ENCODE measurements at places on chromosomes 11 and 22.

- DNase-seq: peak; percentile 93
Measured at GRCh38 chr11:64447831-64448598, 89.1 kb downstream of the RPS6KA4 start.

DNA sequence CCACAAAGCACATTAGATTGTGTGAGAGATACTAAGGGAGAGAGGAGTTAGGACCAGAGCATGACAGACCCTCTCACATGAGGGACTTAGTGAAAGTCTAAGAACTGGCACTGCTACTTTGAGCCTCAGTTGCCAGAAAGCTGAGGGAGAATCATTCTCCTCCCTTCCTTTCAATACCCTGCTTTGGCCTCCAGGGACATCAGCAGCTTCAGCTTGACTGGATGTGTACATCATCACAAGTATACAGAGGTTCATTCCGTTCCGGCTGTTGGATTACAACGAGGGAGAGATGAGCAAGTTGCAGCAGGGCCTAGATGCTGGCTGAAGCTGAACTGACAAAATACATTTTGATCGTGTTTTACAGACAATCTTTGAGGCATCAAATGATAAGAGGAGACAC is 15.7 kb upstream of the ANO5 start:
- DNase-seq: no peak

DNA sequence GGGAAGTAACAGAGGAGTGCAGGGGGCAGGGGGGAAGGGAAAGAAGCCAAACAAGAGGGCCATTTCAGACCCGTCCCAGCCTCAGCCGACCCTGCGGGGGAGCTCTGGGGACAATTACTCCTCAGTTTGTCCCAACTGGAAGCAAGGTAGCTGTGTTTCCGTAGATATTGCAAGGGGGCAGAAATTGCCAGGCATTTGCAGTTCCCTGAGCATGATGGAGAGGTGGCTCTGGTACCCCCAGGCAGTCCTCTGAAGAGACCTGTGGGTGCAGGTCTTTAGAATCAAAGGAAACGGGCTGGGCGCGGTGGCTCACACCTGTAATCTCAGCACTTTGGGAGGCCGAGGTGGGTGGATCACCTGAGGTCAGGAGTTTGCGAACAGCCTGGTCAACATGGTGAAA is 13.8 kb upstream of the JAM3 start:
- no peak for DNase-seq

- no peak for DNase-seq
Measured at GRCh38 chr22:36589856-36590255, 60.9 kb upstream of the EIF3D start.

- DNase-seq: no peak
Measured at GRCh38 chr22:49454726-49455125, 372.9 kb downstream of the BRD1 start.

DNA sequence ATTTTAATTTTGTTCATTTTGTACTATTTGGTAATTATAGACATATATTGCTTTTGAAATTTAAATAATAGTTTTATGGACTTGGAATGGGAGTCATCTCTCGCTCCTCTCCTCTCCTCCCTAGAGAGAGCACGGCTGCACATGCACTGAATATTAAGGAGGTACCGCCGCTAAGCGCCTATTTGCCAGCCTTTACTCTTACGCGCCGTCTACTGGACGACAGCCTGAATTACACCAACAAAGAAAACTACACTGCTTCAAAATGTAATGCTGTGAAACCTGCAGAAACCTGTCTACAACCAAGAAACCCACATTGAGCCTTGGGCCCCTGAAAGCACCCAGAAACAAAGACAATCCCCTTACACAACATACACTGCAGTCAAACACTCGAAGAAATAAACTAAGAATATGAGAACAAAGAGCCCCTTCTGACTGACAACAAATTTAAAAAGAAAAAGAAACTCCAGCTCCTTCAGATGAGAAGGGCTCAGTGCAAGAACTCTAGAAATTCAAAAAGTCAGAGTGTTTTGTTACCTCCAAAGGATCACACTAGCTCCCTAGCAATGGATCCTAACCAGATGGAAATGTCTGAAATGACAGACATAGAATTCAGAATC is 737.2 kb downstream of the LRRC4C start:
- DNase-seq: peak; percentile 13

- DNase-seq: peak; percentile 42
Measured at GRCh38 chr11:77080643-77081210, 14.0 kb downstream of the CAPN5 start.

DNA sequence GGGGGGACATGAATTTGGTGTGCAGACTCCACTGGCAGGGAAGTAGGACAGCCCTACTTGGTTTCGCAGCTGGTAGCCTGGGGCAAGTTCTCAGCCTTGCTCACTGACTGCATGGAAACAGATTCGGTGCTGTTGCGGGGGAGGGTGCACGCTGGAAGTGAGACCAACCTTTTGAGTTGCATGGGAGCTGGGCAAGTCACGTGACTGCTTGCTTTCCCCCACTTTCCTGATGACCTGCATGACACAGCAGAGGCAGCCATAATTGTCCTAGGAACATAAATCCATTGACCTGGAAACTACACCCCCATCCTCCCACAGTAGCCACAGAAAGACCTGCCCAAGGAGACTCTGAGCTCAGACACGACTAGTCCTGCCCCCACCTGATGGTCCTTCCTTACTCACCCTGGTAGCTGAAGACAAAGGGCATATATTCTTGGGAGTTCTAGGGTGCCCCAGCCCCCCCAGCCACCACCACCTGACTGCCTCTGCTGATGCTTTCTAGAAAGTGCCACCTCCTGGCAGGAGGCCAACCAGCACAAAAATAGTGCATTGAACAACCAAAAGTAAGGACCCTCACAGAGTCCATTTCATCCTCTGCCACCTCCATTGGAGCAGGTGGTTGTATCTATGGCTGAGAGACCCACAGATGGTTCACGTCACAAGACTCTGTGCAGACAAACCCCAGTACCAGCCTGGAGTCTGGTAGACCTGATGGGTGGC is 4.1 kb upstream of the HBG2 start:
- DNase-seq: no peak

- DNase-seq: no peak
Measured at GRCh38 chr22:21687685-21688259, 22.0 kb downstream of the PPIL2 start.

DNA sequence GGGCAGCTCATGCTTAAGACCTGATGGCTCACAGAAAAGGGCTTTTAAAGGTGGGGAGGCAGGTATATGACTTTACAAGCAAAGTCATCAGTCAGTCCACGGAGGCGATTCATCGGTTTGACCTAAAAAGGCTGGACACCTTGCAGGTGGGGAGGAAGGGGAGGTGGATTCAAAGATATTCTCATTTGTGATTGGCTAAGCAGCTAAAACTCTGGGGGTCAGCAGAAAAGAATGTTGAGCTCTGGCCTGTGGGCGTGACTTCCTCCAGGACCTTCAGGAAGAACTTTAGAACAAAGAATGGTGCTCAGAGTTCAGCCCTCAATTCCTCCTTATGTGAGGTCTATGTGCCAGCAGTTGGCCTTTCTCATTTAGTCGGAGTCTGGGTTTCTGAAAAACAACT is 78.3 kb upstream of the LMO1 start:
- DNase-seq: peak; percentile 13

DNA sequence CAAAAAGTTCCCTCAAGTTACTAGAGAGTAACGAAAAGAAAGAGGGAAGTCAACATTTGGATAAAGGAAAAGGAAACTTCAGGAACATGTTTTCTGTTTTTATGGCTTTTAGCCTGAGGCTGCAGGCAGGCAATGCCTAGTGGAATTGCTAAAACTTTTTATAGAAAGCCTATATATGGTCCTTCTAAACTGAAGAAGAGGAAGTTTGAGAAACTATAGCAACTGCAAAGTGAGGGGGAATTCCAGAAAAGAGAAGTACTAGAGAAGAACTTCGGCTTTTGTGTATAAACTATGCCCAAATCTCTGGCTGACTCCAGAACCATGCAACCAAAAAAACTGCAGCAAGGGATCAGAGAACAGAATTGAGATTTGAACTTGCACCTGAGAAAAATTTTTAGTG is 74.3 kb upstream of the ARHGAP42 start:
- peak; percentile 50 for DNase-seq

- DNase-seq: peak; percentile 17
Measured at GRCh38 chr11:111097191-111097590, 148.3 kb upstream of the POU2AF2 start.

- DNase-seq: no peak
Measured at GRCh38 chr11:16841481-16841880, 103.0 kb downstream of the C11orf58 start.

GRCh38 chr11:43921561-43922294 is 20.7 kb upstream of the C11orf96 start:
- no peak for DNase-seq

GRCh38 chr22:32518848-32519247 is 44.2 kb downstream of the FBXO7 start:
- no peak for DNase-seq

- no peak for DNase-seq
Measured at GRCh38 chr22:29163808-29164207, 41.9 kb upstream of the EMID1 start.

- DNase-seq: no peak
Measured at GRCh38 chr22:48045369-48045768, 1282.9 kb downstream of the TBC1D22A start.

GRCh38 chr11:134145715-134146114 is 76.8 kb downstream of the JAM3 start:
- no peak for DNase-seq

DNA sequence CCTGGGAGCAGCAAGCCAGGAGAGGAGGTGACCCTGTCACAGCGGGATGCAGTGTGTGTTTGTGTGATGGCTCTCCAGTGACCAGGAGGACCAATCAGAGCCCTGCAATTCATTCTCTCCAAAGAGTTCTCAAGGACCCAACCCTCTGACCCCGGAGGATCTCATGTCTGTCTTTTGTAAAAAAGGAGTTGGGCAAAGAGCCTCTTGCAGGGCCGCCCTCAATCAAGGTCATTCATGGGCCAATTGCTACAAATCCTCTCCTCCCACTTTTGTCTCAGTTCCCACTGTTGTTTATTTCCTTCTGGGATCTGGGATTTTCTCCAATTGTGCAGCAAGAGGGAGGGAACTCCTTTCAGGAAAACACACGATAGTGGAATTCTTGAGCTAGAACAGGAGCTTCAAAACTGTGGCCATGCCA is 4.0 kb downstream of the TECTA start:
- no peak for DNase-seq

DNA sequence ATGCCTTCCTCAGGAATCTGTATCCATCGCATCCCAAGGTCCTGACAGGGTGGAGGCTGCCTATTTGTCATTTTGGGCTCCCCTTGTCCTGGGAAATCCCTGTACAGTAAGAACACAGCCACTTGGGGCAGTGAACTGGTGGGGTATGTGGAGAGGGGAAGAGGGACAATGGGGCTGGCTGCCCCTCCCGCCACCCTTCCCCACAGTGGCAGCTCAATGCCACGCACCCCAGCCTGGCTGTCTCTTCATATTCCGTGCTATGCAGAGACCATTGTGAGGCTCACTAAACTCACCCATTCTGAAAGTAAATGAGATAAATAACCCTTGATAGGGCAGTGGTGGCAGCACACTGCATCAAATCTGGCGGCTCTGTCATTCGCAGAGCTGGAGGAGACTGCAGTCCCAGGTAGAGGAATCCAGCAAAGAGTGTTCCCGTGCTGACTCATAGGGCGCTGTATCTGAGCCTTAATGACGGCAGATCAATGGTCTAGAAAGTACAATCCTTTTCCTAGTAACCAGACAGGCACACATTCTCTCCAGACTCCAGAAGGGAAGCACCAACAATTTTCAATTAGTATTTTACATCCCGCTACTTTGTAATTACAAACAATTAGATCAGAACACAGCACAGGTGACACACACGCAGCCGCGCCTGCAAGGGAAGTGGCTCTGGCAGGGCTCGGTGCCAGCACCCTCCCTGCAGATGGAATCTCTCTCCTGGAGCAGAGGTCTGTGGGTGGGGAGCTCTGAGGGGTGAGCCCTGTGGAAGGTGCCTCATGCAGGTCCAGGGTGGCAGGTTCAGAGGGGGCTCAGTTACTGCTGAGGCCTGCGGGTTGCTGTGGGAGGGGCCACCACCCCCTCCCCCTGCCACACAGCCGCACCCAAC is 167.9 kb upstream of the B3GAT1 start:
- no peak for DNase-seq

DNA sequence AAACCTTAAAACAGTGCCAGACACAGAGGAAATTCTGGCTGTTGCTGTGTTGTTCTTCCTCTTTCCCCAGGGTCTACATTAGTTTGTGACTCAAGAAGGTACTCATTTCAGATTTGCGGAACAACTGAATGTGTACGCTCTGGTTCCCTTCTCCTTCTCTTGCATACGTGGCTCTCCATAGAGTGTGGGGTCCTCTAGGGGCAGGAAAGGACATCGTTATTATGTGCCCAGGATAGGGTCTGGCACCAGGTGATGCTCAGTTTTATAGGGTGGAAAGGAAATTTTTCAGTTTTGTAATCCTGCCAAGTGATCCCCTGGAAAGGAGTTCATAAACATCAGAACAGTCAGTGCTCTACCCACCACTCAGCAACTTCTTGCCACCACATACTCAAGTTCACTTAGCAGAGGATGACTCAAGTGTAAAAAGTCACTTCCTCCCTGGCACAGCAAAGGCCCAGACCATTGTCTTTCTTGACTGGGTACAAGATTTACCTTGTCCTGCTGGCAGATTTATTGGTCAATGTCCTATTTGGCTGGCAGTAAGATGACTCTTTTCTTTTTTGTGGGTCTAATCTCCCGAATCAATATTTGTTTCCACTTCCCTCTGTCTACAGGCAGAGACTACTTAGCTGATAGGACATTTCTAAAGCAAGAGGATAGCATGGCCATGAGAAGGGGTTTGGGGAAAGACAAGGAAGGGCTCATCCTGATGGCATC is 246.0 kb upstream of the TENM4 start:
- no peak for DNase-seq

GRCh38 chr11:12177739-12178338 is 67.4 kb downstream of the MICAL2 start:
- no peak for DNase-seq

DNA sequence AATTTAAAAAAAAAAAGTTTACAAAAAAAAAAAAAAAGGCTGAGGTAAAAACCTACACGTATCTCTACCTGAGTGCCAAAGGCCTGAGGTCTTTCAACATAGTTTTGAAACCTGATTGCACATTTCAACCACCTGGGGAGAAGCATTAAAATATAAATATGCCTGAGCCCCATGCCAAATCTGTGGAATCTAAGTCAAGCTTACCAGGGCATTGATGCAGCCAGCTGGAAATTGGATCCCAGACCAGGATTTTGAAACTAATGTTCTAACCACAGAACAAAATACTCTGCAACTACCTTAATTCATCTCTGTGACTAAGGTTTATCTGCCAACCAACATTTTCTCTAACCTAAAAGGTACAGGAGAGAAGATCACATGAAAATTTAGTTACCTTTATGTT is 38.8 kb upstream of the CHRNA10 start:
- no peak for DNase-seq

All from inflammatory macrophage (primary cell).